ENCODE measurements at places on chromosomes 4 and X.

GRCh38 chrX:114924856-114925255, 92.6 kb downstream of the IL13RA2 start:
- DNase-seq: no peak

GRCh38 chrX:153960786-153961185, 10.8 kb downstream of the HCFC1 start:
- DNase-seq: no peak

GRCh38 chr4:11605597-11605996, 176.9 kb upstream of the HS3ST1 start:
- DNase-seq: no peak

- no peak for DNase-seq
These were observed 19.5 kb upstream of the GALNTL6 start for GRCh38 chr4:171793723-171794122.

- no peak for DNase-seq
These were observed 55.1 kb downstream of the FAM13A start for GRCh38 chr4:89001647-89002445.

DNA sequence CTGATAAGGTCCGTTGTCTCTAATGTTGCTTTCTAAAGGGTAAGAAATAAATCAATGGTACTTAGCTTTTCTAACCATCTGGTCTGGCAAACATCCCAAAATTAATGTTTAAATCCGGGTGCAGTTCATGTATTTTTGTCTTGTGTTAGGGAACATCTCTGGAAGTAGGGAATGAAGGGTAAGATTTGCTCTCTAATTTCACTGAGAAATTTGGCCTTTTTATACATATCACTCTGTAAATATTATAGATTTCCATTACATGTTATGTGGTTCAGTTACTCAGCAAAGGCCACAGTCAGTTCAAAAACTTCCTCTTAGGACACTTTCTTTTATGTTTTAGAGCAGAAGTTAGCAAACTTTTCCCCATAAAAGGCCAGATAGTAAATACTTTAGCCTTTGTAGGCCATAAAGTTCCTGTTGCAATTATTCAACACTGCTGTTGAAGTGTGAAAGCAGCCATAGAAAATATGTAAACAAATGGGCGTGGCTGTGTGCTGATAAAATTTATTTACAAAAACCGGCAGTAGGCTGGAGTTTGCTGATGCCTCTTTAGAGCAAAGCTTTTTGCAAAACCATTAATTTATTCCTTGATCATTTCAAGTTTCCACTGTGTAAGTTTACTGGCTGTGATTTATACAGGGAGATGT, 218.1 kb downstream of the ANTXR2 start:
- no peak for DNase-seq

DNA sequence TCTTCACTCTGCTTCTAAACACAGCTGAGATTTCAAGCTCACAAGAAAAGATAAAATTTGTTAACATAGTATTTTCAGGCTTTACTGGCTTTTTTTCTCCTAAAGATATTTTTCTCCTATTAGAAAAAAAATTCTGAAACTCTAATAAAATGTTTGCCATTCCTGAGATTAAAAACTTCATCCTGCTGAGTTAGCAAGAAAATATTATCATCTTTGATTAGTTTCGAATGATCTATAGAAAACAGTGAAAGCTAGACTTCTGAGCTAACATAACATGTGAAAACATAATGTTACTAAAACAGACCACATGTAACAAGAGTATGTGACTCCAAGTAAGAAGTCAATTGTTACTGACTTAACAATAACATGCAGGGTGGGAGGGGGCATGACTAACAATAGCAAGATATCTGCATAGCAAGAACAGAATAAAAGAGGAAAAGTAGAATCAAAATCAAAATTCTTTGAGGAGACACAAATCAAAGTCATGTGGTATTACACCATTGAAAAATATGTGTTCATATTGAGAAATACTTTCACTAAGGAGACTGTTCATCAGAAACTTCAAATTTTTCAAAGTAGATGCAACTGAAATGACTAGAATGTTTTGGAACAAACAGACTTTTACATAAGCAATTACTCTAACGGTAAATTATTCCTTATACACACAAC, 14.5 kb downstream of the TBCK start:
- no peak for DNase-seq

DNA sequence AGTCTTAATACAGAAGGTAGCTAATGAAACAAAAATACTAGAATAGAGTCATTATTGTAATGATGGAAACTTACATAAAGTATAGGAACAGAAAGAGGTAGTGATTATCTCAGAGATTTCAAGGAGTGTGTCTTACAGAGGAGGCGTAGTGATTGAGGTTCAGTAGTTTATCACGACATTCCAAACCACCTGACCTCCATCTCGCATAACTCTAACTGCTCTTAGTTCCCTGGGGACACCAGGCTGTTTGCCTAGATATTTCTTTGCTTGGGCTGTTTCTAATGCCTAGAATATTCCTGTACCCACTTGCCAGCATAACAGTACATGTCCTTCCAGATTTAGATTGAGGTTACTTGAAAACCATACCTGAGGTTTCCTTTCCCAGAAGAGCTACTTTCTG, 29.1 kb downstream of the STAG2 start:
- DNase-seq: no peak

DNA sequence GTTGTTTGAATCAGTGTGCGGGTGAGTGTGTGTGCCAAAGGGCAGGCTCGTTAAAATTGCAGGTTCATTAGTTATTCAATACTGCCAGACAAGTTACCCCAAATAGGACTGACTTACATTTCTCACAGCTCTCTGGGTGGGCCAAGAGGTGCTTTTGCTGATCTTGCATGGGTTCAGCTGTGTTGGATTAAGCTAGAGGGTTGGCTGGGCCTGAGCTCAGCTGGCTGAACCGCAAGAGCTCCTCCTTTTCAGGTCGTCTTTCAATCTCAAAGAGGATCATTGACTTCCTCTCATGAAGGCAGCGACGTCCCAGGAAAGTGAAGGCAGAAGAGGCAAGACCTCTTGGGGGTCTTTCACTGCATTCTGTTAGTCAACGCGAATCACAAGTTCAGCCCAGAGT, 343.3 kb upstream of the FRG1 start:
- no peak for DNase-seq

GRCh38 chr4:141686879-141687278, 50.5 kb downstream of the IL15 start:
- no peak for DNase-seq

DNA sequence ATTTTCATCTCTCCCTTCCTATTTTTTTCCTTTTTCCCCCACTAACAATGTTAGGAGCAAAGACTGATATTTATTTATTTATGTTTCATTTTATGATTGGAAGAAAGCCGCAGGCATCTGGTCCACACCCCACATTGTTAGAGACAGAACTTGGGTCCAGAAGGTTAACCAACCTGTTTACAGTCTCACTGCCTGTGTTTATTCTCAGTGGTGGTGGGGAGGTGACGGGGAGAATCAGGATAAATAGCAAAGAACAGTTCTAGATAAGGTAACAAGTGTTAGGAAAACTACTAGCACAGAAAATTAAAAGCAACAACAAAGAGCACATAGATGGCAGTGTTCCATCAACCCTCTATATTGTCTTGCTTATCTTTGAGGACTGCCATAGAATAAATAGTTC, 301.7 kb upstream of the DIPK2B start:
- DNase-seq: no peak

- no peak for DNase-seq
These were observed 6.2 kb upstream of the CXCL3 start for GRCh38 chr4:74044677-74045076.

- DNase-seq: no peak
These were observed 35.3 kb upstream of the SCRG1 start for GRCh38 chr4:173434231-173434630.

DNA sequence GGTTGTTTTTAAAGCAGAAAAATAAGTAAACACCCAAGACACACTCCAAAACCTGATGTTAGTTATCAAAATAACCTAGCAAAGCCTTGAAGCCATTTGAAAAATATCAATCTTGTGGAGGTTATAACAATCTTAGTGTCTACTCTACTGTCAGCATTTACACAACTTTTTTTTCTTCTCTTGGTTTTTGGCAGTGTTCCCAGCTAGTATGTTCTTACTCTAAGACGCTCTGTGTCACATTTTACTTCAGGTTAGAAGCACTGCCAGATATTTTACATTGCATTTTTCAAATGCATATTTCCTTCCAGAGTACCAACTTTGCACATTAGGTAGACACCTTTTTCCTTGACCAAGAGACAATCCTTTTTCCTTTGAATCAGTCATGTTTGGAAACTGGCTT, 114.0 kb upstream of the INPP4B start:
- DNase-seq: no peak

GRCh38 chr4:4729206-4729605, 130.3 kb upstream of the MSX1 start:
- no peak for DNase-seq

- DNase-seq: no peak
These were observed 1064.6 kb upstream of the SLIT2 start for GRCh38 chr4:19187096-19187495.

GRCh38 chrX:17820100-17820499, 41.0 kb downstream of the RAI2 start:
- DNase-seq: no peak

- no peak for DNase-seq
These were observed 367.8 kb downstream of the GASK1B start for GRCh38 chr4:157804986-157805385.

GRCh38 chr4:140109737-140110136, 44.2 kb downstream of the MAML3 start:
- DNase-seq: no peak

Measured in stimulated activated CD8-positive, alpha-beta memory T cell treated with anti-CD3 and anti-CD28 coated beads, Interleukin-7, amount 100 ng/mL, for 24 hours (primary cell).